ENCODE measurements at places on chromosomes 13 and 19.

GRCh38 chr13:99265162-99265800 lies 7.1 kb upstream of the GPR18 start:
- DNase-seq, result no peak

GRCh38 chr13:109989686-109990085 lies 203.3 kb upstream of the IRS2 start:
- DNase-seq, result no peak

GRCh38 chr19:37506387-37507166 lies at the start of gene ZNF793:
Gene ZNF793 (plus strand): TSS chr19:37506939. CDS start chr19:37523440, 16,501 bp downstream.
- peak; percentile 5 for DNase-seq

GRCh38 chr19:6126335-6126974 lies 9.0 kb upstream of the ACSBG2 start:
- peak; percentile 71 for DNase-seq

- no peak for DNase-seq
Observed at GRCh38 chr13:82292334-82292733, 1589.9 kb downstream of the SLITRK1 start.

DNA sequence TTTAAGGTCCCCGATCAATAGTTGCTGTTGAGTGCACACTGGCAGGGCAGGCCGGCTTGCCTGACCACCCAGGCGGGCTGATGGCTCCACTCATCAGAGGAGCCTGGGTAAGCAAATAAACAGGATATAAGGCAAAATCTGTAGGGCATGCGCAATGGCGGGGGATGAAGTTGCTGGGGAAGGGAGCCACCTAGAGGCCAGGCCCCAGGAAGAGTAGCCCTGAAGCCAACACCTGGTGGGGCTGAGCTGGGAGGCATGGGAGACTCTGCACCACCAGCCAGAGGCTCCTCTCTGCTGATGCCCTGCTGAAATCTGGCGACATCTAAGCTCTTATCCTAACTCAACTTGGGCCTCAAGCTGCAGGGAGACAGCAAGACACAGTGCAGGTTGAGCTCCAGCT lies 324.3 kb downstream of the ZNF536 start:
- peak; percentile 10 for DNase-seq

DNA sequence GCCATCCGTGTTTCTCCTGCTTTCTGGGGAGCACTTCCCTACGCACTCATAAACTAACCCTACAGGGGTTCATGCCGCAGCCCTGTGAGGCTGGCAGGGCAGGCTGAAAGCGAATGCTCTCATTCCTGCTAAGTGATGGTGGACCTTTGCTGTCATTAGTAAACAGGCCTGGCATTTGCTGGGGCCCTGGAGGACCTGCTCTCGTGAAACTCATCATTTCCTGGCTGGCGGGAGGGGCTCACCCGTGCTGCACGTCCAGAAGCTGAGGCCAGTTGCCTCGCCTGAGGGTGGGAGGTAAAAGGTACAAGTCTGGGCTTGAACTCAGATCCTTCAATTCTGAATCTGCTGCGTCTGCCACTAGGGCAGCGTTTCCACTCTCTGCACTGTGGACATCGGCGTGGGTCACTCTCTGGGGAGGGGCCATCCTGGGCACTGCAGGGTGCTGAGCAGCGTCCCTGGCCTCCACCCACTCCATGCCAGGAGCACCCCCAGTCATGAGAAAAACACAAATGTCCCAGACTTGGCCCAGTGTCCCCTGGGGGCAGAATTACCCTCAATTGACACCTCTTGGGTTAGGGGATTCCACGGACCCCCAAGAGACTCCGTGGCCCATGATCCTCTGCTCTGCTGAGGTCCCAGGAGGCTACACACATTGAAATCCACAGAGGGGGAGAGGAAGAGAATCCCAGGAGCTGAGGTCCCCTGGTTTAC lies 7.0 kb downstream of the MOB3A start:
- DNase-seq, result peak; percentile 65

- no peak for DNase-seq
Observed at GRCh38 chr13:94309576-94309975, 169.9 kb downstream of the DCT start.

DNA sequence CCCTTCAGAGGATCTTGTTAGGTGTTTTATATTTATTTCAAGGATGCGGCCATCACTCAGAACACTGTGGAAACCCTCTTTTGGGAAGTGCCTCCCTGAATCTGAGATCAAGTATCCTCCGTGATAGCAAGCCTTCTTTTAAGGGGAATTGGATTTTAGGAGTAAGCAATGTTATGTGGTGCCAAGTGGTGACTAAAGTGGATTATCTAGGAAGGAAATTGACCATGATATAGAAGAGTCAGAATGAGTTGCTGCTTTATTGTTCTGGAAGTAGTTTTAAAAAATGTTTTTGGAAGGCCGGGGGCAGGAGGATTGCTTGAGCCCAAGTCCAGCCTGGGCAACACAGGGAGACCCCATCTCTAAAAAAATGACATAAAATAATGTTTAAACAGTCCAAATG lies 6.7 kb downstream of the ERCC5 start:
- no peak for DNase-seq

DNA sequence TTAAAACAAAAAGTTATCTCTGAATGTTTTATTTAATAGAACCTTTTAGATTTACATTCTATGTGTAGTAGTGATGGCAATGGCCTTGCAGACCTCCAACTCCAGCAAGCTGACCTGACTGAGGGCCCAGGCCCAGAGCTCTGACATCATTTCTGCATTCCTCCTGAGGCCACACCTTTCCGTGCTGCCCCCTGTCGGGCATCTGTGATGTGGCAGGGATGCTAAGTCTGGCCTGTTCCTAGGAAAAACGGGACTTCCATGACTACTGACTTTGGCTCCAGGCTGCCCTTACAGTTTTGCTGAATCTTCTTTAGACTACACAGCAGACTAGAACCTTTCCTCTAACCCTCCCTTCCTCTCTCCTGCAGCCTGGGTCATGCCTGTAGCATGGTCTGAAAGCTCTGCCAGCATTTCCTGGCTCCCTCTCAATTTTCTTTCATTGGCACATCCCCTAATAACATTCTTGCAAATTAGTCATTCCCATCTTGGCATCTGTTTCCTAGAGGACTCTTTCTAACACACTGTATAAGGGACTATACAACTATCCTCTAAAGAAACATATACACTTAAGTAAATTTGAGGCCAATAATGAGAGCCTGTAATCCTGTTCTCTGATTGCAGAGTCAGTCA lies 249.1 kb downstream of the GPC5 start:
- peak; percentile 72 for DNase-seq

GRCh38 chr19:27776020-27776419 lies 1436.9 kb downstream of the UQCRFS1 start:
- peak; percentile 37 for DNase-seq

- no peak for DNase-seq
Observed at GRCh38 chr13:24306632-24307031, 2.7 kb upstream of the C1QTNF9 start.

DNA sequence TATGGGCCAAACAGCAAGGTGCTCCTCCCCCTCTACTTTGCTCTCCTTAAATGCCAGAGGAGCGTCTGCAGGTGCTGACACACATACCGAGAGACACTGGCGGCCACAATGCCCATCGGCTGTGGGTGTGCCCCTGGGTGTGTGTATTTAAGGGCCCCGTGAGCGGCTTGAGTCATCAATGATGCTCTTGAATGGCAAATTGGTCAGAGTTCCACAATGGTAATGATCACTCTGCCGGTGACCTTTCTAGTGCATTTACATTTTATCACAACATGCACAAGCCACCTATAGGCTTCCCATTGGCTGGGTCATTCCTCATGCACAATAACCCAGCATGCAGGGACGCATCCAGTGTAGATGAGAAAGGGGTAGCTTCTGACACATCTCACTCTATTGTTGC lies 124.8 kb downstream of the ZNF536 start:
- DNase-seq, result no peak

GRCh38 chr19:16012552-16012951 lies 63.7 kb upstream of the TPM4 start:
- DNase-seq, result no peak

DNA sequence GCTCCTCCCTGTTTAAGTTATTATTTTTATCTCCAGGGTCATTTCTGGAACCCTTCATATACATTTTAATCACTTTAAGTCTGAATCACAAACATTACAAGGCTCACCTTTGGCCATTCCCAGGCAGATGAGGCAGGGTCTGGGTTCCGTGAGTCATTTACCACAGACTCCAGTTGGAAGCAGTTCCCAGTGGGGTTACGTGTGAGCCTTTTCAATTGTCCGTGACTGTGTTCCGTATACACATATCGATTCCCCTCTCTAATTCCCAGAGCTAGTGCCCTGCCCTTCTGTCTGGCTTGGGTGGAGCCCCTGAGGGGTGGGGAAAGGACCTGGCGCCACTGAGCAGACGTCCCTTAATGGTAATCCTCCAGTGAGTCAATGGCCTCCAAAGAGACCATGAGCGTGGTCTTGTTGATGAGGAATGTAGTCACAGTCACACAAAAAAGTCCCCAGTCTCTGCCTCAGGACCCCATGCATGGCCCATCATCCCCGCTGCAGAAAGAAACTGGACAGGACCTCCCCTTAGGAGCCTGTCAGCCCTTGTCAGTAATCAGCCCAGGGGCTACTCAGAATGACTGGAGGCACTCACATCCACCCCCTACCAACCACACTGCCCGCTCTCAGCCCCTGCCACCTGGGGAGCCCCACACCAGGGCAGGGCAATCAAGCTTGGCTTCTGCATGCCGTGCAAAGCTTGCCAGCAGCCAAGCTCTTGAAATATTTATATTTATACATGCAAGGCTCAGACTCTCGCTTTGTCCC lies 144.4 kb downstream of the ZIC5 start:
- no peak for DNase-seq

- no peak for DNase-seq
Observed at GRCh38 chr19:56508290-56508778, 679 bp downstream of the ZNF471 start.

DNA sequence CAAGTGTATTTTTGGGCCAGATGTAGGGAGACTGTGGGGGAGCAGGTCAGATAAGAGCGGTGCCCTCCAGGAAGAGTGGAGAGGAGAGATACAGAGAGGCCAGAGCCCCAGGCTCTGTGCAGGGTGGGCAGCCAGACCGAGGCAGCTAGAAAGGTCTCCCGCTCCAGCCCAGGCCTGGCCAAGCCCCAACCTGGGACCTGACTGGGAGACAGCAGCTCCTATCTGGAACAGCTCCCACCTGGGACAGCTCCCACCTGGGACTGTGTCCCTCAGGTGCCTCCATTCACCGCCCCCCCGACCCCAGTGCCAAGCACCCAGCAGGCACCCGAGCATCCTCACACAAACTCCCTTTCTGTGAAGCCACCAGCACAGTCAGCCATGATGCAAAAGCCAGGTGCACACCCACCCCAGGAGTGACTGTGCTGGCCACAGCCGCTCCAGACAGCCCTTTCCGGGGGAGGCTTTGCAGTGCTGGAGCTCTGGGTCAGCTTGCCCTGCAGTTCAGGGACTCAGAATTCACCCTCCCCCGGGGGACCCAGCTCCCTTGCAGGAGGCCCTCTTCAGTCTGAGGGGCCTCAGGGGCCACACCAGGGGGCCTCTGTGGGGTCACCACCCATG lies 2.1 kb upstream of the GRTP1 start:
- DNase-seq, result no peak

GRCh38 chr13:70087247-70087646 lies 20.4 kb upstream of the ATXN8OS start:
- DNase-seq, result no peak

GRCh38 chr19:39328046-39328705 lies 7.5 kb upstream of the LRFN1 start:
- peak; percentile 69 for DNase-seq

- no peak for DNase-seq
Observed at GRCh38 chr13:99558570-99559180, 57.4 kb downstream of the TM9SF2 start.

DNA sequence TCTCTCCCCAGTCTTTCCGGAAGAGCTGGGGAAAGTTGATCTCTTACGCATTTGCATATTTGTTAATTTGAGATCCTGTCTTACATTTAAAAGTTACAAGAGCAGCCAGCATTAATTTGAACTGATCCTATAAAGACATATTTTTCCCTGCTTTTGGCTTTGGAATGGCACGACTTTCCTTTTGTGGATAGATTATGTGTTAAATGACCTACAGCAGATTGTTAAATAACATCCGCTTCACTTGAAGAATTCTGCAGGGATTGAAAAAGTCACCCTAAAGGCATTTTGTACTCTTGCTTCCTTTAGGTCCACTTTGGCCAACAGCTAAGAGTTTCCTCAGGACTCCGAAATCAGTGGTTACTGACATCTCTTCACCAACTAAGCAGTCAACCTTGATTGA lies 334.0 kb downstream of the TBC1D4 start:
- no peak for DNase-seq

DNA sequence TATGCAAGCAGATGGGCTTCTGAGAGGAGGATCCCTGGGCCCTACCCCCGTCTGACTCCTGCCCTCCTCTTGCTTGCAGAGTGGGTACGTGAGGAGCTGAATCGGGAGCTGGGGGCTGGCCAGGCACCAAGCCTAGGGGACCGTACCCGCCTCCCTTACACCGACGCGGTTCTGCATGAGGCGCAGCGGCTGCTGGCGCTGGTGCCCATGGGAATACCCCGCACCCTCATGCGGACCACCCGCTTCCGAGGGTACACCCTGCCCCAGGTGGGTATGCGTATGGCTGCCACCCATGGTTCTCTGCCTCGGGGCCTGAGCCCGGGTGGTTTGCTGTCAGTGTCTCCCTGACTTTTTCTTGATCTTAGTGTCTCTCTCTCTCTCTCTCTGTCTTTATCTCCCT lies 10.4 kb downstream of the CYP2S1 start:
- DNase-seq, result no peak

DNA sequence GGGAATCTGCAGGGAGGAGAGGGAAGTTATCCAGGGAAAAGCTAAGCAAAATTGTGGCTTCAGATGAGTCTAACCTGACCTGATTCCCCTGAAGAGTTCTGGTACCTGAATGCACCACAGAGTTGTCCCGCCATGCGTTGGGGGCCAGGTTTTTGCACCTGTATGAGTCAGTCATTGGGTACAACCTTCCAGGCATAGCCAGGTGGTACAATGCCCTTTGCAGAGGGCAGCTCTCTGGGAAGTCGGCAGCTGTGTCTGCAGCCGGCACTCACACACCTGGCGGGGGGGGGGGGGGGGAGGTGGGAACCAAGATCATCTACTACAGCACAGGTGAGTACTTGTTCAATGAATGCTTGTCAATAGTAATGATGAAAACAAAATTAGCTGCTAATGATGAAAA lies 52.5 kb upstream of the GTF3A start:
- no peak for DNase-seq

DNA sequence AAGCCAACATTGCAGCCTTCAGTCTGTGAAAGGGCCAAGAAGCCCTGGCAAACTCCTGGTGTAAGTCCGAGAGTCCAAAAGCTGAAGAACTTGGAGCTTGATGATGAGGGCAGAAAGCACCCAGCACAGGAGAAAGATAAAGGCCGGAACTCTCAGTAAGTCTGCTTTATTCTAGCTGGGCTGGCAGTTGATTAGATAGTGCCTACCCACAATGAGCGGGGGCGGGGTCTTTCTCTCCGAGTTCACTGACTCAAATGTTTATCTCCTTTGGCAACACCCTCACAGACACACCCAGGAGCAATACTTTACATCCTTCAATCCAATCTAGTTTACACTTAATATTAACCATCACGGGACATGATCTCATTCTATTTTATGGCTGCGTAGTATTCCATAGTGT lies 1317.1 kb downstream of the SLITRK1 start:
- no peak for DNase-seq
